ENCODE measurements at places on chromosomes 13 and 19.
A peak's percentile ranks its signal among the peaks of the same experiment; 100 is the strongest.

GRCh38 chr13:20664351-20664750 lies 39.1 kb upstream of the IL17D start:
- DNase-seq, result no peak

DNA sequence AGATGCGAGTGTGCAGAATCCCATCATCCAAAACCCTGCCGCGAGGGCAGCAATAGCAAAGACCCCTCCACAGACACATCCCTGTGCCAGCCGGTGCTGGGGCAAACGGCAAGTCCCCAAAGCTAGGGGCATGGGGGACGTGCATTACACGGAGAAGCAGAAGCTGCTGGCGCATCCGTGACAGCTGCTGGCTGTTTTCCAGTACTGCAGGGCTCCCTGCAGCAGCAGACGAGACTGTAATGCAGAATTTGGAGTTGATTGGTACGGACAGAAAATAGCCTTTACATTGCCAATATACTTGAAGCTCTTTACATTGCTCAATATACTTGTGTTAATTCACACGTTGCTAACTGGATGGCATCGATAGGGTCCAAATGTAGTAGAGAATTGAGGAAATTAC lies 77.2 kb upstream of the TMTC4 start:
- DNase-seq, result no peak

DNA sequence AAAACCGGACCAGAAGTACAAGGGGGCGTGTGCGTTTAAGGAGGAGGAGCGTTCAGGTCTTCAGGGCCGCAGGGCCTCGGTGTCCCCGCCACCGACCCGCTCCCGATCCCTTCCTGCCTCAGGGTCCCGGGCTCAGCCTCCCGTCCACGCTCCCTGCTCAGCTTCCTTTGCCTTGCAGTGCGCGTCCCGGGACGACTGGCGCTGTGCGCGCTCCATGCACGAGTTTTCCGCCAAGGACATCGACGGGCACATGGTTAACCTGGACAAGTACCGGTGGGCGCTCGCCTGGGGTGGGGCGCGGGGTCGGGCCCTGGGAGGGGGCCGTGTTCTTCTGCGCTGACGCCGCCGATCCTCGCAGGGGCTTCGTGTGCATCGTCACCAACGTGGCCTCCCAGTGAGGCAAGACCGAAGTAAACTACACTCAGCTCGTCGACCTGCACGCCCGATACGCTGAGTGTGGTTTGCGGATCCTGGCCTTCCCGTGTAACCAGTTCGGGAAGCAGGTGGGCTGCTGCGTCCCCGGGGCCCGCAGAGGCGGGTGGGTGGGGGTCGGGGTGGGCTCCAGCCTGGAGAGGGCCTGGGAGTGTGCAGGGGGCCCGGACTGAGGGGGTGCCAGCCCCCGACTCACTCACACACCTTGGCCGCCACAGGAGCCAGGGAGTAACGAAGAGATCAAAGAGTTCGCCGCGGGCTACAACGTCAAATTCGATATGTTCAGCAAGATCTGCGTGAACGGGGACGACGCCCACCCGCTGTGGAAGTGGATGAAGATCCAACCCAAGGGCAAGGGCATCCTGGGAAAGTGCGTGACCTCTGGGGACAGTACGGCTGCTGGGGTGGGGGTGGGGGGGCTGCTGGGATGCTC lies 1.4 kb downstream of the GPX4 start:
- no peak for DNase-seq

GRCh38 chr19:54017261-54017660 lies 25.8 kb downstream of the CACNG6 start:
- DNase-seq, result no peak

- no peak for DNase-seq
Observed at GRCh38 chr19:7349961-7350711, 1.4 kb downstream of the ARHGEF18 start.

GRCh38 chr13:20418953-20419352 lies 106.7 kb downstream of the CRYL1 start:
- no peak for DNase-seq

DNA sequence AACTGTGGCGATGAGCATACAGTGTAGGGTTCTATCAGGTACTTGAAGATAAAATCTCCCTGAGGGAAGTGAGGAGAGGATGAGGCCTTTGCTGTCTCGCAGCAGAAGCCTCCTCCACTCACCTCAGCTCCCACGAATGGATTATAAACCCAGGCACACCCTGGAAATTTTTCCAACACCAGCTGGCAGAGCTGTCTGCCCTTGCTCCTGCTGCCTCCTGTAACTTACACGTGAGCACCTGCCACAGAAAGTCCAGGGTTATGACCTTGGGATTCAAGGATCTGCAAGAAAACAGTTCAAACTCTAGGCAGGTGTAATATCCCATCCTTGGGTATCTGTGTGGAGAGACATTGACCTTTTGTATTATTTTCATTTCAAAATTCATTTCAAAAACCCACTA lies 70.9 kb upstream of the MYO16 start:
- DNase-seq, result no peak

GRCh38 chr19:51294211-51294976 lies 17.1 kb upstream of the IGLON5 start:
- DNase-seq, result no peak

DNA sequence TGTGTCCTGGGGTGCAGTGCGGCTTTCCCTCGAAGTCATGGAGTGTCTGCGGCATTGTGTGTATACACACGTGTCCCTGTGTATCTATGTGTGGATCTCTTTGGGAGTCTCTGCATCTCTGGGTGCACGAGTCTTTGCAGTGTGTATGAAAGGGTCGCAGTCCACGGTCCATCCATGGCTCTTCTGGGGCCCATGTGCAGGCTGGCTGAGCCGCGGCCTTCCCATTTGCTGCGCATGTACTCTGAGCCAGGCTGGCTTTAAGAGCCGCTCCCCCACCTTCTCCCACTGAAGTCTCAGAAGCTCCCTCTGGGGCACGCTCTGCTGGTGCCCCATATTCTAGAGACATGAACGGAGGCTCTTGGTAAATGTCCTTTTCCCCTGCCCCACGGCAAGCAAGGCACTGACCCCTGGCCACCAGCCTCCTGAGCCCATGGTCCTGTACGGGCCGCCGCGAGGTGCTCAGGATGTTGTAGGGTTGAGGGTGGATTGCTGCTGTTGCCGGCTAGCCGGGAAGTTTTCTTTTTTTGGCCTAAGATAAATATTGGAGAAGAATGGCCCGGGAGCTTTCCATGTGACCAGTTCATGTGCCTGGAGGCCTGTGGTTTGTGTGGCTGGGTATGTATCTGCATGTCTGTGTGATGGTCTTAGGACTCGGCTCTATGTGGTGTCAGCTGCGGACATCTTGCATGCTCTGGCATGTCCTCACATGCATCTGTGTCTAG lies 31.9 kb downstream of the PAK4 start:
- DNase-seq, result no peak

- DNase-seq, result no peak
Observed at GRCh38 chr13:50697746-50698539, 145.5 kb downstream of the DLEU7 start.

GRCh38 chr13:40028446-40028845 lies 373.0 kb downstream of the COG6 start:
- no peak for DNase-seq

DNA sequence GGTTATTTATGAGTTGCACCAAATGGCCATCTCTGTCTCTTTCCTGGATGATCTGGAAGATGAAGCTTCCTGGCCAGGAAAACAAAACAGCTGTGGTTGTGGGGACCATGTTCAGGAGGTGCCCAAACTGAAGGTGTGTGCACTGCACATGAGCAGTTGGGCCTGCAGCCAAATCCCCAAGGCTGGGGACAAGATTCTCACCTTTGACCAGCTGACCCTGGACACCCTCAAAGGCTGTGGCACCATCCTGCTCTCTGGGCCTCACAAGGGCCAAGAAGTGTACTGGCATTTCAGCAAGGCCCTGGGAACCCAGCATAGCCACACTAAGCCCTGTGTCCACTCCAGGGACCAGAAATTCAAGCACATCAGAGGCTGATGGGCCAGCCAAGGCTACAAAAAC lies 84.2 kb downstream of the KCNRG start:
- DNase-seq, result no peak

DNA sequence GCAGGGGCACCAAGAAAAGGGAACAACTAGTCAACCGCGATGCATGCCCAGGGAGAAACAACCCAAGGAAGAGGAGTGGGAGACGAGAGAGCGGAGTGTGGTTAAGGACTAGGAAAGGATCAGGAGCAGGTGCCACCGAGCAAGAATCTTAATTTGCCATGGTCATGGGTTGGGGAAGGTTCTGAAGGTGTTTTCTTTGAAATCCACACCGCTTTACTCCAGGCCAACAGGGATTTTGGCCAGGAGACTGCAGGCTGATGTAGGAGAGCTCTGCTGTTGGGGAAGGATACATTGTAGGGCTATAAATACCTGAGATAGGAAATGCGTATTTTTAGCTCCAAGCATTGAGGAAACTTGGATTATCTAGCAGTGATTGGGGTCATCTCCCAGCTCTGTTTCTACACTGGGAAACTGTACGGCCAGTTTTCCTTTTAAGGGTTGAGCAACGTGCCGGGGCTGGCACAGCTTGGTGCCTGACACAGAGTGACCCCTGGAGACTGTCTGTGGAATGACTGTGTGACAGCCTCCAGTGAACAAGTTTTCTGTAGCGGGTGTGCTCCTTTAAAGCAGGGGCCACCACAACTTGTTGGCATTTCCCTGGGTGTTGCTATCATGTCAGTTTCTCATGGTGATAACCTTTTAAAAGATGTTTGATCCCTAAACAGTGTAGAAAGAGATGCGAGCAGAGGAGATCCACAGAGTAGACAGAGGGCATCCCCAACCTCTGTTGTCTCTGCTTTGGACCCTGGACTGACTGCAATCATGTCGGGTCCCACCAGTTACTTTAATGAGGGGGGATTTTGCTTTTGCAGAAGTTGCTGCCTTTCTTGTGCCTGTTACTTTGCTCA lies 34.3 kb downstream of the ZNF536 start:
- no peak for DNase-seq

DNA sequence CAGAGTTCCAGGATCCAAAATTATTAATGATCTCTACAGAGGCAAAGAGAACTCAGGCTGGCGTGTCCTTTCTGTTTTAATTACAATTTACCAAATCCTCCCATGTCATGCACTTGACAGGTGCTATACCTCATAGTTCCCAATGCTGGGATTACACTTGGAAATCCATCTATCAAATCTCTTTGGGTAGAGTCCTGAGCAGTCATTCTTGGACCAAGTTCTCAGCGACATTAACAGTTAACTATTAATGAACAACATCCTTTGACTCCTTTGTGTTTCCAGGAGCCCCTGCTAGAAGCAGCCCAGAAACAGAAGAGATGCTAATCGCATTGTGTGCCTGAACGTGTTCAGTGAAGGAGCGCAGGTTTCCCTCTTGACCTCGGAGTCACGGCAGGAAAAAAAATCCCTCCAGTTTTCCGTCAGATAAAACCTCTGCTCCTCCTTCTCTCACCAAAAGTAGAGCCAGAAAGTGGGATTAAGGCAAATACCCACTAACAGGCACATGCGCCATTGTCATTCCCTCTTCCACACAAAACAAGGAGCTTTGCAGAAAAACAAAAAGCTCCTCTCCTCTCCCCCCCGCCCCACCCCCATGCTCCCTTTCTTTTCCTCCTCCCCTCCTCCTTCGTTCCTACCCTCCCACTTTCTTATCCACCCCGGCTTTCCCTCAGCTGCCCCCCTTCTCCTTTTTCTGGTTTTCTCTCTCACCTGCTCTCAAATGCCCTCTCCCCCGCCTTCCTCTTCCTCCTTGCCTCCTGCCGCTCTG lies 224.7 kb downstream of the ZIC5 start:
- no peak for DNase-seq

GRCh38 chr19:19101540-19101939 lies 36.7 kb downstream of the TMEM161A start:
- no peak for DNase-seq

GRCh38 chr19:16327911-16328823 lies 3.5 kb downstream of the KLF2 start:
- DNase-seq, result no peak

- DNase-seq, result no peak
Observed at GRCh38 chr13:43472339-43472738, 314.4 kb downstream of the ENOX1 start.

GRCh38 chr19:39661565-39661964 lies 5.9 kb downstream of the LGALS16 start:
- no peak for DNase-seq

- no peak for DNase-seq
Observed at GRCh38 chr13:113776231-113777125, 17.5 kb downstream of the TMEM255B start.

DNA sequence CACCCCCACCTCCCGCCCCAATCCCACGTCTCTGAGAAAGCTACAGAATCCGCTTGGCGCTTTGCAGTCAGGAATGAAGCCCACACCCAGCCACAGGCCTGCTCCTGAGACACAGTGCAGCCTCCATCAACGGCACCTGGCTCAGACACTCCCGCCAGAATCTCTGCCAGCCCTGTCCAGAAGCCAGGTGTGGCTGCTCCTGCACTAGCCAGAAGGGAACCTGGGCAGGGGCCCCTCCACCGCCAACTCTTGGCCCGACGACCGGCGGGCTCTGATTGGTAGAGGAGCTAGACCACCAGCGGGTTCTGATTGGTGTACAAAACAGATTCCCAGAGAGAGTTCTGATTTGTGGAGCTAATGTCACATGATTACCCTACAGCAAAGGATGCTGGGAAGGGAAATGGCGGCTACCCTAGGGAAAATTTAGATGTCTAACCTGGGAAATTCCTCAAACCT lies 2.9 kb upstream of the PPP6R1 start:
- no peak for DNase-seq

DNA sequence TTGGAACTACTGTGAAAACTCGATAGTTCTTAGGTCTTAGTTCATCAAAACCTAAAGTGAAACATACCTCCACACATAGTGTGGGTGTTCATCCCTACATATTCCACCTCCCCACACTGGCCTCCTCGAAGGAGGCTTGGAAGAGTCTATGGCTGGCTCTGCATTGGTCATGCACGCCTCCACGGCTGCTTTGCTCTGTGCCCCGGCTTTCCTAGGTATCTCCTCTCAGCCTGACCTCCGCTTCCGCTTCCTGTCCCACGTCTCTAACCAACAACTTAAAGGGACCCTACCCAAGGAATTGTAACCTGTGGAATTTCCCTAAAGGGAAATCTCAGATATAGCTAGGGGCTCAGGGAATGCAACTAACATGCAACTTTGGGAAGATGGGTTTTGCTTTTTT lies 79.7 kb upstream of the MBNL2 start:
- DNase-seq, result no peak

GRCh38 chr19:29714371-29714952 lies 599 bp downstream of the C19orf12 start:
- no peak for DNase-seq

- peak; percentile 58 for DNase-seq
Observed at GRCh38 chr13:42354241-42355091, 82.5 kb downstream of the AKAP11 start.

DNA sequence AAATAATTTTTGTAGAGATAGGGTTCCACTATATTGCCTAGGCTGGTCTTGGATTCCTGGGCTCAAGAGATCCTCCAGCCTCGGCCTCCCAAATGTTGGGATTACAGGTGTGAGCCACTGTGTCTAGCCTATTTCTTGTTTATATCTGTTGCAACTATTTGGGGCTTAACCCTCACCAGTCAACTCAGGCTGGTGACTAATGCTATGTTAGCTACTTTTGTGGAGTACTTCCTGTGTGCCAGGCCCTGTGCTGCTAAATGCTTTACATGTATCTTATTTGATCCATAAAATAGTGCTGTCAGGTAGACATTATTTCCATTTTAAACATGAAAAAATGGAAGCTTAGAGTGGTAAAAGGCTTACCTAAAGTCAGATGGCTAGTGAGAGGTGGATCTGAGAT lies 13.8 kb downstream of the CEACAM1 start:
- DNase-seq, result no peak
